ENCODE measurements at places on chromosomes 7 and 10.

DNA sequence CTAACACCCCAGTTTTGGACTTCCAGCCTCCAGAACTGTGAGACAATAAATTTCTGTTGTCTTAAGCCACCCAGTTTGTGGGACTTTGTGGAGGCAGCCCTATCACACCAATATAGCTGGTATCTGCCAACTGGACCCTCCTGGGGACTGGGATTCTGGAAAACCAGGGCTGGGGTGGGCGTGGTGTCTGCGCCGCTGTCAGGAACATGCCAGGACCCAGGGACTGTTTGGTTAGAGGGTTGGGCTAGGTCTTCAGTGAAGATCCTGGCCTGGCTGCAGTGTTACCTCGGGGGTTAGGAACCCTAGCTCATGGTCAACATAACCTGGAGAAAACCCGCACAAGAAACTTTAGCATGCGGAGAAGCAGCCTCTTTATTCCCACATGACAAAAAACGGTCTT lies 42.6 kb downstream of the PNLIPRP2 start:
- DNase-seq: peak; percentile 50

- no peak for DNase-seq
Observed at GRCh38 chr7:27735165-27735564, 4.8 kb upstream of the TAX1BP1 start.

- no peak for DNase-seq
Observed at GRCh38 chr10:127976286-127976685, 69.4 kb downstream of the PTPRE start.

- no peak for DNase-seq
Observed at GRCh38 chr10:89183571-89183970, 23.5 kb downstream of the CH25H start.

DNA sequence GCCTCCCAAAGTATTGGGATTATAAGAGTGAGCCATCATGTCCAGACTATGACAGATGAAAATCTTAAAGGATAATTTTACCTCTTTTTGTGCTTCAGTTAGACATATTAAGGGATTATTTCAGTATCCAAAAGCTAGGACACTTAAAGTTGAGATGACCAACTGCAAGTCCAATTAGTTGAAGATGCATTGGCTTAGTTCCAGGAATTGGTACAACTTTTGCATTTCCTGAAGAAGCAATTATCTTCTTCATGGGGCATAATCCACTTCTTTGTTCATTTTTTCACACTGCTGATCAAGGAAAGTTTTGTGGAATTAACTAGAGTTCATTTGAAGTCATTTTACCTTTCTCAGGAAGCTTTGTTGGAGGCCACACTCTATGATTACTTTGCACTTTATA lies 72.0 kb upstream of the HECW1 start:
- no peak for DNase-seq

DNA sequence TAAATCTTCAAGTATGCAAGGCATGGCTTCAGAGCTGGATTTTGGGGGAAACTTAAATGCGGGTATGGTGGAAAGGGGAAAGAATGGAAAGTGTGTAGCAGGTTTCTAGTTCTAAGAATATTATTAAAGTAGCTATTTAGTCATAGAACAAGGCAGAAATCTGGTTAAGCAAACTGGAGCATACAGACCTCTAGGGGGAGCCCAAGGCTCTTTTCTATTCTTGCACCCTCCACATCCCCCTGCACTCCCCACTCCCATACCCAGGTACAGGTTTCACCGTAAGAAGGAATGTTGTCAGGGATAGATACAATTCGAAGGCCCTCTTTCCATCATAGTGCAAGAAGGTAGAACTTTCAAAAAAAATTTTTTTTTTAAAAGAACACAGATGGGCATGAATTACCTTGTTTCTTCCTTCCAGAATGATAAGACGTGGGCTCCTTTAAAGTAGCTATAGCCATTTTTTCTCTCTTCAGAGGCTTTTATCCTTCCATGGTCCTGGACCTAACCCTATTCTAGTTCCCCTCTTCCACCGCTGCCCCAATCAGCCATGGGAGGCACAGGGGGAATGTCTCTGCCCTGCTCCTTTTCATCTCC lies 41.5 kb upstream of the SMIM30 start:
- peak; percentile 28 for DNase-seq

GRCh38 chr10:75398200-75398691 lies 3.3 kb downstream of the ZNF503 start:
- no peak for DNase-seq

GRCh38 chr10:124450783-124451057 lies 885 bp upstream of the NKX1-2 start:
- no peak for DNase-seq

GRCh38 chr7:105905910-105906568 lies 29.6 kb upstream of the ATXN7L1 start:
- DNase-seq: no peak

DNA sequence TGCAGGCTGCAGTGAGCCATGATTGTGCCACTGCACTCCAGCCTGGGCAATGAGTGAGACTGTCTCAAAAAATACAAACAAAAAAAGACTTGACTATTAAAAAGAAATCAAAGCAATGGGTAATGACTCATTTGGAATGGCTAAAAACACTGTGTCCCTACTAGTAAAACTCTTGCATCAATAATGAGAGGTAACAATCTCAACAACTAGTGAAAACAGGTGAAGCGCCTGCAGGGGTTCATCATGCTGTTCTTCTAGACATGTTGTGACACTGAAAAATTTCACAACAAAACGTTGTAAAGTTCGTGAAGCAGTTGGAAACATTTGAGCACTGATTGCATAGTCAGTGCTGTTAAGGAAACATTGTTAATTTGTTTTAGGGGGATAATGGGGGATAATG lies 26.9 kb upstream of the SLC29A4 start:
- DNase-seq: no peak

DNA sequence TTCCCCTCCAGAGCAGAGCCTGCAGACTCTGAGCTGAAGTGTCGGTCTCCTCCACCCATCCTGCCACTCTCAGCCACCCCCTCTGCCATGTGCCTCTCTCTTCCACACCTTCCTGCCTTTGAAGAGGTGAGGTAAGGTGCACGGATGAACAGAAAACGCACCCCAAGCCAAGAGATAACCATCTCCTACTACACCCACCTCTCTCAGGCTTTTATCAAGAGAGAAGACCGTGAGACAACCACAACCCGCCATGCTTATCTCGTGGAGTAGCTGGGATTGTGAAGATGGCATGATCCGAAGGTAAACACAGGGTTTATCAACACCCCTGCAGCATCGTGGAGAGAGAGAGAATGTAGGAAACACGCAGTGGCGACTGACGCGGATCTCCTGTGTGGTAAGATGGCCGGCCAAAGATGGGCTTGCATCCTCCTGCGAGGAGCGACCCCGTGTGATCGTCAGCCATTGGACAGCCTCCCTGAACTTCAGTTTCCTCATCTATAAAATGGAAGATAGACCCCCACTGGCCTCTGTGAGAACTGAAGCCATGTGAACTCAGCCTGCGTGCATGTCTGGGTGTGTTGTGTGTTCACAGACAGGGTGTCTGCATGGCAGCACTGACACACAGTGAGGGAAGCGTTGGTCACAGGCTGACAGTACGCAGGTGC lies 219.0 kb downstream of the DIP2C start:
- no peak for DNase-seq

GRCh38 chr7:3370068-3370830 lies 69.2 kb downstream of the SDK1 start:
- no peak for DNase-seq

- no peak for DNase-seq
Observed at GRCh38 chr10:75126277-75126676, 14.8 kb downstream of the SAMD8 start.

DNA sequence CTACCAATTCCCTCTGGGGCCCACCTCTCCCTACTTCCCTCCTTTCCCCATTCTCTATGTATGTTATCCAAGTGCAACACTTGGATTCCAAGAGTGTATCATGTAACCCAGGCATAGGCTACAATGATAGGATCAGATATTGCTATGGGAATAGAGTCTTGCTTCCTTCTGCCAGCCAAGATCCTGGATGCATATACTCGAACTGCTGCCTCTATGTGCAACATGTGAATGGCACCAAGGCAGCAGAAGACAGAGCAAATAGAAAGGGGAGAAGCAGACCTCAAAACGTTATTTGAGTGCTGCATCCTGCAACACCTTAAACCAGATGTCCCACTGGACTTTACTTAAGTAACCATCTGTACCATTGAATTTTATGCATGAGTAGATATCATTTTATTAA lies 3.5 kb upstream of the XPNPEP1 start:
- DNase-seq: no peak

GRCh38 chr7:34949361-34949760 lies 87.9 kb downstream of the DPY19L1 start:
- DNase-seq: no peak

DNA sequence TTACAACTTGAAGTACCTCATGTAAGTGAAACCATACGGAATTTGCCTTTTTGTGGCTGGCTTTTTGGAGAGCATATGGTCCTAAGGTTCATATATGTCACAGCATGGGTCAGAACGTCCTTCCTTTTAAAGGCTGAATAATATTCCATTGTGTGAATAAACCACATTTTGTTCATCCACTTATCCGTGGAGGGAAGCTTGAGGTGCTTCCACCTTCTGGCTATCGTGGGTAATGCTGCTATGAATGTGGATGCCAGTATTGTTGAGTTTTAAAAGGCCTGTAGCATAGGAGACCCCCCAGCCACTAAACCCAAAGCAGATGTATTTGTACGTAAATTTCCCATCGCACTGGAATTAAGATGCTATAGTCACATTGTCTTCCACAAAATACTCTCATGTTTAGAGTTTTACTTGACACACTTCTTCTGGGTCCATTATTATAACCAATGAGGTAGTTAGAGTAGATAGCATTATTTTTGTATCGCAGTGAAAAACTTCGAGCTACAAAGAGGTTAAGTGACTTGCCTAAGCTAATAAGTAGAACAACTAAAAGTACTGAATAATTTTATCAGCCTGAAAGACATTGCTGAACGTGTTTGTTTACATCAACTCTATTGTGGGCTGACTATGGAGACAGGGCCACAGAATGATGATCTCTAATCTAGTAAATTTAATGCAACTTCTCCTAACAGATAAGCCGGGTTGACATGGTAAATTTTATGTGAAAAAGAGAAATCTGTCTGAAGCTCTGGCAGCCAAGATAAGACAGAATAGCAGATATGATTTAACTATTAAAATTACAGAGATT lies 183.0 kb upstream of the CTBP2 start:
- DNase-seq: peak; percentile 38

GRCh38 chr7:48424731-48425130 lies 253.5 kb downstream of the ABCA13 start:
- no peak for DNase-seq

- no peak for DNase-seq
Observed at GRCh38 chr10:63573068-63573697, 52.0 kb downstream of the REEP3 start.

- DNase-seq: peak; percentile 7
Observed at GRCh38 chr7:1847260-1848001, 177.4 kb downstream of the ELFN1 start.

DNA sequence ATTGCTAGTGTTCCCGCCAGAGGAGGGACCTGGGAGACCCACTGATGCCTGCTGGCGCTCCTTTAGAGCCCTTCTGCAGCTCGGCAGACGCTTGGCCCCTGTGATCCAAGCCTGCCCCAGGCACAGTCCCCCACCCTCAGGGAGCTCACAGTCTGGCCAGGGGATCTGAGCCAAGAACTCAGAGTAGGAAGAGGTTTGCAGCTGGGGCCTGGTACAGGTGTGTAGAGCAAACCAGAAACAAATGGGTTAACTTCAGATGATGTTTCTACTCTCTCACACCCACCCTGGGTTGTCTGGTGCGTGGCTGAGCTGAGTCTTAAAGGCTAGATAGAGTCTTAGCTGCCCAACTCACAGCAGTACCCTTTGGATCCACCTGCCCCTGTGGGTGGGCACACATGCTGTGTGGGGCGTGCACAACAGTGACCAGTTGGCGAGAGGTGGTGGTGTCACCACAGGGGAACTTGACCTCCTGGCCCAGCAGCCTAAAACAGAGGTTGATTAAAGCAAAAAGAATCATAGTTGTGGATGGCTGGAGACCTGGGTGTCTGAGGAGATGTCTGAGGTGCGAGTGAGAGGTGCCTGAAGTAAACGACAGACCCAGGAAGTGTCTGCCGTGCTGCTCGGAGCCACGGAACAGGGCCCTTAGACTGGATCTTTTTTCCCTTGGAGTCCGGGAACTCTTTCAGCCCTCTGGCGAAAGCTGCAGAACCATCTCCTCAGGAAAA lies 31.2 kb upstream of the SRGN start:
- DNase-seq: no peak

DNA sequence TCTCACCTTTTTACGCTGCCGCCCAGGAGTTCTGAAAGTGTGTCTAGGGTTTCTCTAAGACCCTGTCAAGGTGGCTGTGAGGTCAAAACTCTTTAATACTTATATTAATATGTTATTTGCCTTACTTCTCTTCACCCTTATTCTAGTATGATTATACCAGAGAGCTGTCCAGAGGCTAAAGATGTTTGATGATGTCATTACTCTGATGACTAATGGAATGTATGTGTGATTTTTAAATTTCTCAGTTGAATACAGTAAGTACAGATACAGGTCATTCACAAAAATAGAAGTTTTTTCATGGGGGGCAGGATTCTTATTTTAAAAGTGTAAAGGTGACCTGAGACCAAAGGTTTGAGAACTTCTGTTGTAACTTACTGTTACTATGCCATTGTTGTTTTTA lies 150.6 kb upstream of the FOXP2 start:
- no peak for DNase-seq

- no peak for DNase-seq
Observed at GRCh38 chr10:98261436-98262277, 6.3 kb downstream of the LOXL4 start.

- no peak for DNase-seq
Observed at GRCh38 chr7:71739520-71740173, 607.7 kb downstream of the GALNT17 start.

- DNase-seq: no peak
Observed at GRCh38 chr7:29478226-29478625, 85.4 kb upstream of the PRR15 start.

DNA sequence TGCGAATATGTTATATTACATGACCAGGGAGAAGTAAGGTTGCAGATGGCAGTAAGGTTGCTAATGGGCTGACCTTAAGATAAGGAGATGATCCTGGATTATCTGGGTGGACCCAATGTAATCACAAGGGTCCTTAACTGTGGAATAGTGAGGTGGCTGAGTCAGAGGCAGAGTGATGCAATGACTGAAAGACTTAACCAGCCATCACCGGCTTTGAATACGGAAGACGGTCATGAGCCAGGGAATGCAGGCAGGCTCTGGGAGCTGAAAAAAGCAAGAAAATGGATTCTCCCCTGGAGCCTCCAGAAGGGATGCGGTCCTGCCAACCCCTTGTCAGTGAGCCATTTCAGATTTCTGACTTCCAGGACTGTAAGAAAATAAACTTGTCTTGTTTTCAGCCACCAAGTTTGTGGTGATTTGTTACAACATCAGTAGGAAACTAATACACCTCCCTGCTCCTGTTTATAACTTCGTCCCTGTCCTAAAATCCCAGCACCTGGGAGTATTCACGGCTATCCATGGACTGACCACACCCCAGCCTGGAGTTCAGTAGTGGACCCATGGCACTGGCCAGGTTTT lies 4.6 kb upstream of the C10orf95 start:
- no peak for DNase-seq

DNA sequence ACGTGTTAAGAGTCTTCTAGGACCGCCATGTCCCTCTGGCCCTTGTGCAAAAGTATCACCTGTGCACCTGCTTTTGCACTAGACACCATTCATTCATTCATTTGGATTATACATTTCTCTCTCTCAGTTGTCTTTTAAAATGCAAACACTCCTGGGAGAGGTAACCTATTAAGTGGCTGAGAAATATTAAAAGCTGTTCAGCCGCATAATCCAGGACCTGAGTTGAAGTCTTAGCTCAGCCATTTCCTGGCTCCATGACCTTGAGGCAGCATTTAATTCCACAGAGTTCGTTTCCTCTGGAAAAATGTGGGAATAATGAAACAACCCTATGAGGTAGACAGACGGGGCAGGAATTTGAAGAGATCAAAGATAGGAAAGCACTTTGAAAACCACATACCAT lies 251.6 kb downstream of the RPS24 start:
- no peak for DNase-seq

All from body of pancreas (tissue), 4 donors.